Left hindlimb (tissue), 1 donor: ENCODE measurements at places on chromosomes 4 and X.

DNA sequence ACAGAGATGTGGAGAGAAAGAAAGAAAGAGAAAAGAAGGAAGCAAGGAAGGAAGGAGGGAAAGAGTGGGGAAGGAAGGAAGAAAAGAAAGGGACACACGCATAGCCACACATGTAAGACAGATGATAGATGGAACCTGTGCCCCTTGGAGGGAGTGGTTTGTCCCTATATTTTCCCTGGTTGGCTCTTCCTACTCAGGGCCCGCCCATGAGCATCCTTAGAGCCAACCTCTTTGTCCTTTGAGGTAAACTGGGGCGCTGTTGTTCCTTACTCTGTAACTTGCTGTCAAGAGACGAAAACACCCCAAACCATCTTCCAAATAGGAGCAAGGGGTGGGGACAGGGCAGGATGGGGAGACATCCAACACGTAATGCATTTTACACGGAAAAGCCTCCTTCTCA, 220.9 kb downstream of the MAML3 start:
- no peak for DNase-seq

DNA sequence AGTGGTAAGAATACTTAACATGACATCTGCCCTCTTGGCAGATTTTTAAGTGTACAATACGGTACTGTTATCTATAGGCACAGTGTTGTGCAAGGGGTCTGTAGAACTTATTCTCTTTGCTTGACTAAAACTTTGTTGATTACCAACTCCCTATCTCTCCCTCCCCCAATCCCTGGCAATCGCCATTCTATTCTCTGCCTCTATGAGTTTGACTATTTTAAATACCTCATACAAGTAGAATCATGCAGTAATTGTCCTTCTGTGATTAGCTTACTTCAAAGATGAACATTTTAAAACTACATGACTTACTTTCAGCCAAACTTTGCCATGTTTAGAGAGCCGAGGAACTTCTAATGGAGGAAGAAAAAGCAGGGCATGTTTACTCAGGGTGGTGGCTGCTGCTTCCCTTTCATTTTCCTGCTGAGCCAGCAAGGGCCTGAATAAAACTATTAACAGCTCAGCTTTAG, 62.4 kb downstream of the APOO start:
- DNase-seq = no peak

- DNase-seq = no peak
These were observed 9.5 kb downstream of the DOK7 start for GRCh38 chr4:3472411-3473141.

DNA sequence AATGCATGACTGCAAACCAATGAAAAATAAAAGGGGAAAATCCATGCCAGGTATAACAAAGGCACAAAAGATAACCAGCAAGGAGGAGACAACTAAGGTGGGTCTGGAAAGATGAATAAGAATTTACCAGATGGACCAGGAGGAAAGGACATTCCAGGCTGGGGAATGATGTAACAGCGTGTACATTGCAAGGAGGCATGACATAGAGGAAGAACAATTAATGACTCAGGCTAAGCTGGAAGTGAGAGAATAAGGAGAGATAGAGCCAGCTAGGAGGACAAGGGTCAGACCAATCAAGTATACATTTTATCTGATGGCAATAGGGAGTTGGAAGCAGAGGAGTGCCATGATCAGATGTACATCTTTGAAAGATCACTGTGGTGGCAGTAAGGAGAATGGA, 57.0 kb downstream of the MTMR8 start:
- DNase-seq = no peak

DNA sequence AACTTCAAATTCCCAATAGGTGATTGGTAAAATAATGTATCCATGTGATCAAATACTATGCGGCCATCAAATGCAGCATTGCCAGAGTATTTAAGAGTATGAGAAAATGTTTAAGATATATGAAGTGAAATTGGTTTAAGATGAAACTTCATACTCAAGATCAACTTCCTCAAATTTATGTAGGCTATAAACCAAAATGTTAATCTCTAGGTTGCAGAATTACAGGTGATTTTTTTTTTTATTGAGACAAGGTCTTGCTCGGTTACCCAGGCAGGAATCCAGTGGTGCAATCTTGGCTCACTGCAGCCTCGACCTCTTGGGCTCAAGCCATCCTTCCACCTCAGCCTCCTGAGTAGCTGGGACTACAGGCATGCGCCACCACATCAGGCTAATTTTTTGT, 25.3 kb downstream of the ACSL4 start:
- no peak for DNase-seq

GRCh38 chr4:74456056-74456744, 11.3 kb downstream of the AREG start:
- no peak for DNase-seq

DNA sequence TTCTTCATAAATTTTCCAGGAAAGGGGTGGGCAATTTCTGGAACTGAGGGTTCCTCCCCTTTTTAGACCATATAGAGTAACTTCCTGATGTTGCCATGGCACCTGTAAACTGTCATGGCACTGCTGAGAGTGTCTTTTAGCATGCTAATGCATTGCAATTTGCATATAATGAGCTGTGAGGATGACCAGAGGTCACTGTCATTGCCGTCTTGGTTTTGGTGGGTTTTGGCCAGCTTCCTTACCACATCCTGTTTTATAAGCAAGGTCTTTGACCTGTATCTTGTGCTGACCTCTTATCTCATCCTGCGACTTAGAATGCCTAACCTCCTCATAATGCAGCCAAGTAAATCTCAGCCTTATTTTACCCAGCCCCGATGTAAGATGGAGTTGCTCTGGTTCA, 577.8 kb downstream of the NLGN4X start:
- no peak for DNase-seq

- no peak for DNase-seq
These were observed 473 bp upstream of the TKTL2 start for GRCh38 chr4:163474027-163474426.

DNA sequence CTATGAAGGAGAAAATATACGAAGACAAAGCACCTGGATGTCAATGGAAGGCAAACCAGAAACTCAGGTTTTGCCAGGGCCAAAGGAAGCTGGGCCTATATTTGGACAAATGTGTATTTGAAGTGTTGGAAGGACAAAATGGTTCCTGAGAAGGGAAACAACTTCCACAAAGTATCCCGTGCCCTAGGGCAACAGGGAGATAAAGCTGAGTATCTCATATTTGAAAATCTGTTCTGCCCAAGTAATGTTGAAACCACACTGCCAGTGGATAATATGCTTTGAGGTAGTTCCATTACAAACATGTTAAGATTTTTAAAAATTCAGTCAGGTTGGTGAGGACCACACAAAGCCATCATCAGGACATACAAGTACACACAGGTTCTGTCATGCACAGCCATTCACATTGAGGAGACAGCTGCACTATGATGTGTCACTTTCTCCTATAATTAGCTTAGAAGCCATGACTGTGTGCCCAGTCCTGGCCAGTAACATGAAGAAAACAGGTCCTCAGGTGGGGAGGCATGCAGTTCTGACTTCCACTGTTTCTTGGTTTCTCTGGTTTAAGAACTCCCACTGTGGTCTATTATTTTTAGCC, 116.4 kb downstream of the PWWP3B start:
- no peak for DNase-seq

- DNase-seq = no peak
These were observed 166.3 kb downstream of the GALNTL6 start for GRCh38 chr4:171979461-171979860.

DNA sequence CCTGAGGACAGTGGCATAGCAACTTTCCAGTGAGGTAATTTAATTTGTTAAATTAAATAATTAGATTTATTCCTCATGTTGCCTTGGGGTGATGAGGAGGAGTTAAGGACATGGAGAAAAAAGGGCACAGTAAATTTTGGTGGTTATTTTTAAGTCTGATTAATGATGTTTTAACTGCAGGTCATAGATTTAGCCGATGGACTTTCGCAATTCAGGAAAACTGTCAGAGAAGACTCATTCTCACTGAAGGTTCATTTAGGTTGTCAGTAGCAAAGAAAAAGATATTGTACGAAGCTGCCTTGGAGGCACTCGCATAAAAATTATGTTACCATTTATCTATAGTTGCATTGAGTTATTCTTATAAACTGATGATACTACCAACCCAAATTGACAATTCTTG, 164.2 kb upstream of the PITX2 start:
- no peak for DNase-seq

- no peak for DNase-seq
These were observed 56.0 kb downstream of the VGLL1 start for GRCh38 chrX:136588036-136588435.

DNA sequence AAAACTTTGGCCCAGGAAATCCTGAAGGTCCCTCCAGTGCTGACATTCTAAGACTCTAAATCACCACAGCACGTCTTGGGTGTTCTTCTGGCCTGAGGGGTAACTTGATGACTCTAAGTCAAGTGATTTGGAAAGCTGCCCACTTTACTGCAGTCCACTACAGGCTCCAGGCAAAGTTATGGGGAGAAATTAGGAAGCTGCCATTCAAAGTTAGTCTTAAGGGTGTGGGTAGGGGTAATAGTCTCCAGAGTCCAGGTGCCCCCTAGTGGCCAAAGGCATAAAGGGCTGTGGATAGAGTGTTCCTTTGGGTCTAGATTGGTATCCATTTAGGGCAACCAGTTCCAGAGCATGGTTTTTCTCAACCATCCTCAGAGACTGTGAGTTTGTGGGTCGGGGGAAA, 38.7 kb upstream of the SLC16A2 start:
- DNase-seq = no peak

GRCh38 chr4:30719454-30720020, 632 bp upstream of the PCDH7 start:
- DNase-seq = peak; percentile 89

DNA sequence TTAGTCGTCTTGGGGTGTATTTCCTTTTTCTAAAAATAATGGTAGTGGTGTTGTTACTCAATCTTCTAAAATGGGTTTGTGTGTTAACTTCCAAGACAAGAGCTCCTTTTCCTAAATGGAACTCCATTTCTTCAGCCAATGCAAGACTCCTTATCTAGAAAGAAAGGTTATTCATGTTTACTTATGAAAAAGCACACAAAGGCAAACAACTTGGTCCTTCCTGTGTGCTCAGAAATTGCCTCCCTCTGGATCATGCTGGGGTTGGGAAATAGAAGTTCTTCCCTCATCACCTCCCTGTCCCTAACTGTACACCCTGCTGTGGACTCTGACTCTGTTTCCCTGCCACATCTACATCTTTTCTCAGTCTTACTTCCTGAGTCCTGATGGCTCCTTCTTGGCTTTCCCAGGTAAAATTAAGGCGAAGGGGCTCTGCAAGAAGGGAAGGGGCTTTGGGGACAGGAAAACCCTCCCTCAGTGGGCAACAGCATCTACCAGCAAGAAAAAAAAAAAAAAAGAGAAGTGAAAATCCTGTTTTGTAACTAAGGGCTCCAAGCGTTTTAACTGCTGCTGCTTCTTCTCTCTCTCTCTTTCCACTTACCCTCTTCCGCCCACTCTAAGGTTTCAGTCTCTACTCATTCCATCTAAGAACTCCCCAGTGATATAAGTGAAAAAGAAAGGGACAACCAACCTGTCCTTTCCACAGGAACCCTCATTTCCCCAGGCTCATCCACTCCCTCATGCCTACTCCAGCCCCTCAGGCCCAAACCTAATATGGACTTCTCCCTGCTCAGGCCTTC, 19.8 kb upstream of the TASL start:
- no peak for DNase-seq

- DNase-seq = peak; percentile 42
These were observed 82.0 kb downstream of the PLS3 start for GRCh38 chrX:115642895-115643530.

DNA sequence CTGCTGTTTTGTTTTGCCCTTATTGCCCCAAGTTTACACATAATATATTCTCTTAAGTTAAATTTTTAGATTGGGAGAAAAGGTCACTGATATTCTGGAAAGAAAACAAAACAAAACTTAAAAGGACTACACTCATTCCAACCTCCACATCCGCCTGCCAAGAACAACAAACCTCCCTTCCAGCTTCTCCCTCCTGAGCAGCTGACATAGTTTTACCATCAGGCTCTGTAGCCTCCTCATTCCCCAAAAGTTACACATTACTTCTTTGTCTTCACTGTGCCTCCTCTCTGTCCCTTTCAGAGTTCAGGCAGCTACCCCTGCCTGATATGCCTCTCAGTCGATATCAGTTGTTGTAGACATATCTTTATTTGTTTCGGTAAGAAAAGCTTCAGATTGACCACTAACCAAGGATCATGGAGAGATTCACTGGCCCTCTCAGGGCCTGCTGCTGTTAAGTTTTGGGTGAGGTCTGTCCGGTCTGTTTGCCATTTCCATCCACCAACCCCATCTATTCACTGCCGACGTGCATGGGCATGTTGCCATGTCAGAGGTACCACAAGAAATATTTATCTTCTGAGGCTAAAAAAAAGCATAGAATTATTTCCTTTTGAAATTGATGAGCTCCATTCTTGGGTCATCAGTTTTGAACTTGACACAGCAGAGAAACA, 164.1 kb downstream of the GASK1B start:
- no peak for DNase-seq

GRCh38 chr4:61380865-61381264, 180.7 kb downstream of the ADGRL3 start:
- DNase-seq = no peak

GRCh38 chr4:103307453-103308247, 109.5 kb upstream of the CENPE start:
- DNase-seq = no peak

DNA sequence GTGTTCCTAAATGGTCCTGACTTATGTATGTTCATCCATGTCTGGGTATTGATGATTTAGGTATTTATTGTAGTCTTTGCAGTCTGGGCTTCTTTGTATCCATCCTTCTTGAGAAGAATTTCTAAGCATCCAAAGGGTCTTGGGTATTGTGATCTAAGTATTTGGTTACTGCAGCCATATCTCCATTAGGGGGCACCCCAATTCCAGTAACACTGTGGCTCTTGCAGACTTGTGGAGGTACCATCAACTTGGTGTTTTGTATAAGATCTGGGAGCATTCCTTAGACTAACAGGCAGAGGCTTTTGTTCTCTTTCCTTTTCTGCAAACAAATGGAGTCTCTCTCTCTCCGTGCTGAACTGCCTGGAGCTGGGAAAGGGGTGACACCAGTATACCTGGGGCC, 113.7 kb upstream of the NEXMIF start:
- DNase-seq = no peak

DNA sequence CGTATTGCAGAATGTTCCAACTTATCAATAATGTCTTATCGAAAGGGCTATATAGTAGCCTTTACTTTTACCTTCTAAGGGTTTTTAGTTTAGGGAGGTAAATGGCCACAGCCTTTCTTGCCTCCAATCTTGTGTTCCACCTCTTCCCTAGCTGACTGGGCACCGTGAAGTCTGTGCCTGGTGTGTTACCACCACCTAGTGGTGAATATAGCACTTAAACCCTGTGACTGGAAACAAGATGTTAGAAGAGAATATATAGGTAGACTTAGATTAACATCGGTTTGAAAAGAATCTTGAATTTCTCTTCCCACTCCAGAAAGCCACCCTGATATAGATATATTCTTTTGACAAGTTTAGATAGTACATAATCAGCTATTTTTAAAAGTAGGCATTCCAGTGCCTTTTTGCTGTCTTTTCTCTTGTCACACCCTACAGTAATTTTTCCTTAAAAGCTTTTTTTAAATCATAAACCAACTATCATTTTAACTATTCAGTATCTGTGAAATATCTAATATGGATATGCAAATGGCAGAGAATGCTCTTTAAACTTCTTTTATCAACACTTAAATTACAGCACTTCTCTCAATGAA, 27.8 kb upstream of the ADH7 start:
- DNase-seq = peak; percentile 43
